ENCODE measurements at places on chromosomes 2 and 18.

- no peak overlapping the region for H3K4me3 ChIP-seq
Measured at GRCh38 chr18:38752430-38752829, 1186.8 kb upstream of the CELF4 start.

DNA sequence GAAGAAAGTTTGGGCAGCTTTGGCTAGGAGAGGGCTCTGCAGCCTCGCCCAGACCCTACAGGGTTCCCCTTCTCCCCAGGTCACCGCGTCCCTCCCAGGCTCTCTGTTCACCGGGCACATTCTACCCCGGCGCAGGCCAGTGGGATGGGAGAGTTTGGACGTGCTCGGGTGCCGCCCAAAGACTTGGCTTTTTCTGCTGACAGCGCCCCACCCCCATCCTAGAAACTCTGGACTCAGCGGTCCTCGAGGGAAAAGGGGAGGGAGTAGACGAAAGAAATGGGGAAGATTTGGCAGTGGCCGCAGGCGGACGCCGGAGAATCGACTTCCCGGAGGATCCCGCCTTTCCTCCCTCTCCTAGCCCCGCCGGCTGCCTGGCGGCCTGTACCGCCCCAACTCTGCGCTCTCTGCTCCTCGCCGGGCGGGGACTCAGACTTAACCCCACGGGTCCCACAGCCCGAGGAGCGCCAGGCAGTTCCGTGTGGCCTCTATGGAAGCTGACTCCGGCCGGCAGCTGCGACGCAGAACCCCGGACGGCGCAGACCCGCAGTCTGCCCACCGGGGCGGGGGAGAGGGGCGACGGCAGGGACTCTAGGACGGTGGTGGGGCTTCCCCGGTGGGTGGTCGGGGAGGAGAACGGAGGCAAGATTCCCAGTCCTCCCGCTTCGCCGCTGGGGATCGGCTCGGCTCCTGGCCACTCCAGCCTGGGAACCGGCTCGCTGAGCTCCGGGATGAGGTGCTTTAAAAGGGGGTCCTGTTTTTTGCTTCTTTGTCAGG, 863 bp upstream of the SIX2 start:
- peaks cover 64% of the 10 kb centered on the region for H3K4me1 ChIP-seq
- H3K4me3 ChIP-seq, result peak overlapping the region; percentile 83
- DNase-seq, result peak; percentile 97
- H3K27ac ChIP-seq, result peak overlapping the region; percentile 93
- H3K27me3 ChIP-seq, result no peaks in the 10 kb centered on the region
- peaks cover 10% of the 10 kb centered on the region for H3K36me3 ChIP-seq

GRCh38 chr2:144896341-144896740, 376.4 kb upstream of the ZEB2 start:
- peaks cover 8% of the 10 kb centered on the region for H3K4me1 ChIP-seq
- H3K27me3 ChIP-seq, result no peaks in the 10 kb centered on the region
- DNase-seq, result no peak
- H3K36me3 ChIP-seq, result peaks cover 1% of the 10 kb centered on the region
- H3K4me3 ChIP-seq, result no peak overlapping the region
- no peak overlapping the region for H3K27ac ChIP-seq

GRCh38 chr2:226903179-226903578, 67.3 kb downstream of the RHBDD1 start:
- DNase-seq, result no peak
- H3K27me3 ChIP-seq, result no peaks in the 10 kb centered on the region
- no peak overlapping the region for H3K4me3 ChIP-seq
- peak overlapping the region; percentile 93 for H3K27ac ChIP-seq
- peaks cover 47% of the 10 kb centered on the region for H3K4me1 ChIP-seq
- peaks cover 1% of the 10 kb centered on the region for H3K36me3 ChIP-seq

- DNase-seq, result no peak
- H3K27me3 ChIP-seq, result peaks cover 44% of the 10 kb centered on the region
- H3K36me3 ChIP-seq, result no peaks in the 10 kb centered on the region
Measured at GRCh38 chr2:210399440-210400041, 77.0 kb downstream of the LANCL1 start.

All from chondrocyte (in vitro differentiated cells).